ENCODE measurements at places on chromosomes 3 and 15.

DNA sequence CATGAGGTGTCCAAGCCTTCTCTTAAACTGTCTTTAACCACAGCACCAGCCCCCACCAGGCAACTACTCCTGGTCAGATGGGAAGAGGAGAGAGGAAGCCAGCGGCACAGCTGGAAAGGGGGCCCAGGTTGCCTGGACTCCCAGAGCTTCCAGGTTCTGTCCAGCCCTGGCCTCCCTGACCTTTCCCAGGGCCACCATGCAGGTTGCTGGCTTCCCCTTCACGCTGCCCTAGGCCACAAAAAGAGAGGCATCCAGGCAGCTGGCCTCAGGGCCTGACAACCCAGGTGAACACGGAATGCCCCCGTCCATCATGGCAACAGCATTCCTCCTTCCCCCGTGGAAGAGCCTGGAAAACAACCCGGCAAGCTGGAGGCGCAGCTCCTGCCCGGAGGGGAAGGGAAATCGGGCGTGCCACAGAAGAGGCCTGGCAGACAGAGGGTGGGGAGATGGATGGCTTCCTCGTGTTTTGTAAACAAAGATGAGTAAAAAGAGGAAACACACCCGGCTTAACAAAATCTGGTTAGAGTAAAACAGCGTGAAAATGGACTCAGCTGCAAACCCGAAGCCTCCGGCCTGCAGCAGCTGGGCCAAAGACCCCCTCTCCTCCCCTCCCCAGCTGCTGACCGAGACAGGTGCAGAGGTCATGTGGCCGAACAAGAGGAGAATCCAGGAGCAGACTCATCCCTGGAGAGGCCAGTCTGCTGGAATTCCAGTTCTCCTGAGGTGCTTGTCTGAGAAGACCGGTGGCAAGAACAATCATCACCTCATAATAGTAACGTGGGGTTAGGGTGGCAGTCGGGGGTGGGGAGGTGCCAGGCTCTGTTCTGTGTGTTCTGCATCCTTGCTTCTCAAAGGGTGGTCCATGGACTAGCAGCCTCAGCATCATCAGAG lies 15.5 kb downstream of the BMF start:
- DNase-seq: no peak

DNA sequence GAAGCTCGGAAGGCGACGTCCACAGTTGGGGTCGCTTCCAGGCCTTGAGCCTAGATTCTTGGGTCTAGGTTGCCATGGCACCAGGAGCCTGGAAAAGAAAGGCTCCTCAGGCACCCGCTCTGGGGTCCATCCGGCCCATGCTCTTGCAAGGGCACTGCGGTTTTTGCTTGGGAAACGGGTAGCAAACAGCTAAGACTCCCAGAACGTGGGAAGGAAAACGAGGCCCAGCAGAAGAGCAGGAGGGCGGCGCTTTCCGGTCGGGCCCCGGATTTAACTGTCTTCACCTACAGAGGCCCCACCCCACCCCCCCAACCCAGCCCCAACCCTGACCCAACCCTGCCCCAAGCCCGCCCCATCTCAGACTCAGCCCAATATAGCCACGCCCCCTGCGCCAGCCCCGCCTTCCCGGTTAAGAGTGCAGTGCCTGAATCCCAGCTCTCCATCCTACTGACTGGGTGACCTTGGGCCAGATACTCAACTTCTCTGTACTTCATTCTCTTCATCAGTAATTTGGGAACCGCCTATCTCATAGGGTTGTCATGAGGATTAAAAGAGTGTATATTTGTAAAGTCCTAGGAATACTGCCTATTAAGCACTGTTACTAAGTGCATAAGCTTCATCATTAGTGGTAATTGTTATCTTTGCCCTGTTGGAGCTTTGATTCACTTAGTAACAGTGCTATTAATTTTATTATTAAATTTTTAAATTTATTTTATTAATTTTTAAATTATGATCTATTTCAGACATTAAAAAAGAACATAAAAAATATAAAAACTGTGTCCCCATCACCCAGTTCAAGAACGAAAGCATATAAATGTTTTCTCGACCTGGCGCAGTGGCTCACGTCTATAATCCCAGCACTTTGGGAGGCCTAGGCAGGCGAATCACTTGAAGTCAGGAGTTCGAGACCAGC lies 28.4 kb upstream of the SMAD6 start:
- peak; percentile 23 for DNase-seq

DNA sequence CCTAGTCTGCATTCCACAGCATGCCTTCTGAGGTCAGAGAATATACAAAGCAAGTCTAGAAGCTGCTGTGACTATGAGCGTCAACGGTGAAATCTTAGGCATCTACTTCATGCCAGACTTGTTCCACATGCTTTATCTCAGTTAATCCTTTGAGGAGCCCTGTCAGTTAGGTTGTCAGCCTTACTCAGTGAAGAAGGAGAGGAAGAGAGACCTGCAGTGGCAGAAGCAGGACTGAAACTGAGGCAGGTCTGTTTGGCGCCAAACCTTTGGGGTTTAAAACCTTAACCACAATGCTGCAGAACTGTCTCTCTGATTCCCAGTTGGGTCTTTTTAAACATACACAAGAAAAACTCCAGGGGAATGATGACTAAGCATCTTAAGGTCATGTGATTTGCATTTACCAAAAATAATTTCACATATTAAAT lies 139.0 kb upstream of the LIPC start:
- DNase-seq: no peak

DNA sequence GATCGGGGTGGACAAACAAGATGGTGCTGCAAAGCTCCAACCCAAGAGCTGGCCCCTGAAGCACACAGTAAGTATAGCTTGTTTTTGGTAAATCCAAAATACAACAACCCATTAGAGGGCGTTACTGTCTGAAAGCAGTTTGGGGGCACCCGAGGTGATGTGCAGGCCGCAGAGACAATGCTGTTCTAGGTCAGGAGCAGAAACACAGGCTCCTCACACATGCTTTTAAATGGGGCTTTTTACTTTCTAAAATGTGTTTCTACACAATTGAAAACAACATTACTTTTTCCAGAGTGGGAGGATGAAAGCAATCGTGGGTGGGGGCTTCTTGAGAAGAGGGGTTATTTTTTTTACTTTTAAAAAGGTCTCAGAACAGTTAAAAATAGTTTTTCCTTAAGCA lies 1029.3 kb upstream of the CFAP20DC start:
- peak; percentile 35 for DNase-seq

GRCh38 chr15:92650966-92651365 lies 4.6 kb downstream of the FAM174B start:
- DNase-seq: no peak

DNA sequence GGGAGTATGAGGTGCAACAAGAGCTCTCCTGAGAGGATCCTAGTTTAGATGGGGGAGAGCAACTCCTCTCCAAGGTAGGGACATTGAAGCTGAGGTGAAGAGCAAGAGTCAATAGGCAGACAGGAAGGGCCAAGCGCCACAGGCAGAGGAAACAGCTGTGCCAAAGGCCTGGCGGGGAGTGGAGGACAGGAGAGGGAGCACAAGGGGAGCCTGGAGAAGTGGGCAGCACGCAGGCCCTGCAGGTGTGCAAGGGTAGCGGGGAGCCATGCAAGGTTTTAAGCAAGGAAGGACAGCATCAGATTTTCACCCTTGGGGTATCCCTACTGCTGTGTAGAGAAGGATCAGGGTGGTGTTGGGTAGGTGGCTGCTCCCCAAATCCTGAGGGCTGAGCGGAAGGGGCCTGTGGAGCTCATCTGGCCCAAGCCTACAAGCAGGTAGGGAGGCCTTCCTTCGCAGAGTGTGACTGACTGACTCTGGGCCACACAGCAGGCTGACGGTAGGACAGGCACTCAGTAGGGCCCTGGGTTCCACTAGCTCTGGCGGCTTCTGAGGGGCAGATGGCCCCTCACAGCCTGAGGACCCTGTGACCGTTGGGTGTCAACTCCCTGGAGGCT lies 13.3 kb downstream of the CHST13 start:
- DNase-seq: no peak

- no peak for DNase-seq
These were observed 151.7 kb upstream of the KCNMB2 start for GRCh38 chr3:178384321-178385230.

DNA sequence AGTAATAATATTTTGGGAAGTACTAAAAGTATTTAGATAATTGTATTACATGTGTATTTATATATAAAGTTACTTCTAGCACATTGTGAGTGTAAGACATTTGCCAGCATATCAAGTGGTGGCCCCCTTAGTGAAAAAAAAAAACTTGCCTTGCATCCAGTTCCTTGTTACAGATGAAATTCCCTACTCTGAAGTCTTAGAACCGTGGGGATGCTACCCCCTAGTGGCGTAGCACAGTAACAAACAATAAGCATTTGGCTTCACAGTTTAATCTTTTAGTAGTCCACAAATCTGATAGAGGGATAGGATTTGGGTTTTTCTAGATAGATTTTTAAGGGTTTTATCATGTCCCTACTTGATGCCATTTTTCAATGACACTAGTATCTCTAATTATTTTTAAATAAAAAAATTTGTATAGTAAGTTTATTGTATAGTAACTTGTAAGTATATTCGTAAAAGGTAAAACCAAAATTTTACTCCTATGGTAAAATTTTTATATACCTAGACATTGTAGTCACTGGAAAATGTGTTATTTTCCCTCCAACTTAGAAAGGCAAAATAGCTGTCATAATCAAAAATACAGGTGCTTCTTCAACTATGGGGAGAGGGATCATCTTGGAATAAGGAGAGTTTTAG lies 14.3 kb downstream of the SMC4 start:
- DNase-seq: peak; percentile 56

- no peak for DNase-seq
These were observed 119.5 kb downstream of the TMEM108 start for GRCh38 chr3:133157716-133158115.

GRCh38 chr3:149969940-149970715 lies 567 bp downstream of the PFN2 start:
- DNase-seq: peak; percentile 80

DNA sequence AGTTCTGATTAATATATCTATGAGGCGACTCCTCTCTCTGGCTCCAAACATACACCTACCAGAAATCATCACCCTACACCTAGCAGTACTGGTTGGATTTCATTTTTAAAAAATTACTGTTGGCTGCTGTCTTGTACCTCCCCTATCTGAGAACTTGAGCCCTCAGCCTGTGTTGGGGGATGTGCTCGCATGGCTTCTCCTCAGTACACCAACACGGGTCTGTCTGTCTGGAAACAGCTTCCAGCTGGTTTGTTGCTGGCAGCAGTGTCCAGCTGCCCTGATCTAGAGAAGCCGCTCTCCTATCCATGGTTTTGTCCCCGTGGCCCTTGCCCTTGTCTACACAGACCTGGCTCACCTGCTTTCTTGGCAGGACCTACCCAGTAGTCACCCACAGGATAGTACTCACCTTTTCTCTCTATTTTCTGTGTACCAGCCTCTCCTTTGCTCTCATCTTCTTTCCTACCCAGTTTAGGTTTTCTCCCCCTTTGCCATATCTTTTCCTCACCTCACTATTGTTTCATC lies 43.2 kb upstream of the NEDD4 start:
- no peak for DNase-seq

DNA sequence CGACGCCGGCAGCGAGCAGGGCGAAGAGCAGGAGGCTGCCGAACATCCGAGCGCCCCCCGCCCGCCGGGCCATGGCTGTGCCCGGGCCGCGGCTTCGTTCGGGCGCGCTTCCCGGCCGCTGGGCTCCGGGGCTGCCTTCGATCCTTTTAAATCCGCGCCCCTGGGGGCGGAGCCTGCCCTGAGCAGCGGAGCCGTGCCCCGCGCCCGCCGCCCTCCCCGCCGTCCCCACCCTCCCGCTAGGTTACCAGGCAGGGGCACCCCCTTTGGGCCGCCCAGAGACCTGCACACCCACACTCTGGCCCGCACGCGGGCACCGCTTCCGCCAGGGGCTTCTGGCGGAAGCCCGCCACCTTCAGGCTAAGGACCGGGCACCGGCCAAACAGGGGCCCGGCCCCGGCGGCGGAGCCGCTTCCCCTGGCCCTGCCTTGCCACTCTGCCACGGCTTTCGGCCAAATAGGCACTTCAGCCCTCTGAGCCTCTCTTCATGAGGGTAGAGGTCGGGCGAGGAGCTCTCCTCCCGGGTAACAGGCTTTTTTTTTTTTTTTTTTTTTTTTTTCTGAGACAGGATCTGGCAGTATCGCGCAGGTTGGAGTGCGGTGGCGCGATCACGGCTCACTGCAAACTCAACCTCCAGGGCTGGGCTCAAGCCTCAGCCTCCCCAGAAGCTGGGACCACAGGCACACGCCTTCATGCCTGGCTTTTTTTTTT lies at the start of gene NMB:
NMB (minus strand) TSS at position 120 of the 708 bp plus-strand sequence; CDS start at position 73, 47 bp downstream.
- DNase-seq: peak; percentile 82

DNA sequence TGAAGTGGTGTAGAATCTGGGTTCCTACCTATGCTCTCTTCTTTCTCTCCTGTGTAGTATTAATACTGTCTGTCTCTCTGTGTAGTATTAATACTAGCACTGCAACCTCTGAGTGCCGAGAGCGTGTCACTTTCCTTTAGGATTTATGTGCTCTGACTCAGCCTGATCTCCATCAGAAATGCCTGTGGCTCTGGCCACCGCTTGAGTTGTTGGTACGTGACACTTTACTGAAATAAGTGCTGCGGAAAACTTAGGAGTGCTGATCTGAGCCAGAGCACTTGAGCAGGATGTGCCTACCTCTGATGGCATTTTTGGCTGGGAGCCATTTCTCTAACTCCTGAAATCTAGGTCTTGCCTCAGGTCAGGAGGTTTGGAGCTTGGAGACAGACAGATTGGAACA lies 807.4 kb downstream of the SQOR start:
- DNase-seq: no peak

DNA sequence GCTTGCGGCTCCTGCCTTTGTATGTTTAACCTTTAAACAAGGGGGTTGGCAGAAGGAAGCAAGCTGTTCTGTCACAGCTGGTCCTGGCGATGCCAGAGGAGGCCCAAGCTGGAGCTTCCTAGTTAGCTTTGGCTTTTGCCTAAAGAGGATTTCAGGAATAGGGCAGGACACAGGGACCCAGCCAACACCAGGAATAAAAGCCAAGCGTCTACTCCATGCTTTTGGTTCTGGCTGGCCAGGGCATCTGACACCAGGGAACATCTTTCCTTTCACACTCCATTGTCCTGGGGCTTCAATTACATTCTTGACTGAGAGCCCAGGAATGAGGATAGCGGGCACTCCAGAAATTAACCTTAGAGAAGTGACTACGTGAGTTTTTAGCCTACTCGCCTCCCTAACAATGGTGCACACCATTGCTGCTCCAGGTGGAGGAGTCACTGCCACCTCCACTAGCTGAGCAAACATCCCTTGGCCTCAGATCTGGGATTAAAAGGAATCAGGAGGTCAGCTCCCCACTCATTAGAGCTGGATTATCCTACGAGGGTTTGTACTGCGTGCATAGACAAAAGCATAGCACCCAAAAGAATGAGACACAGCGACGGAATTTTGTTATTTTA lies 38.2 kb downstream of the TPM1 start:
- no peak for DNase-seq

DNA sequence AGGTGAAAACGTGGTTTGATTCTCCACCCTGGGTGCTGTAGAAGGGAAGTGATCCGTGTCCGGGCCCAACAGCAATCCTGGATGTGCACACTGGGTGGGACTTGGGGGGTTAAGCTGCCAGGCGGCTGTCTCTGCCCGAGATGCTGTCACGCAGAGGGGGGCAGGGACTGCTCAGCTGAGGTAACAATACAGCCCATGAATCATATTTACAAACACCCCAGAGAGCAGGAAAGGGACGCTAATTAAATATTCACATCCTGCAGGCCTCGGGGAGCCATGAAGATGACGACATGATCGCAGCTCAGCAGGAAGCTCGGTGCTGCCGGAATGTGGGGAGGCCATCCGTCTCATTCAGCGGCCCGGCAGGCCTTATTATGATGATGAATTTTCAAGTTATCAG lies 17.9 kb upstream of the CRABP1 start:
- no peak for DNase-seq

- no peak for DNase-seq
These were observed 9.6 kb upstream of the LAMP3 start for GRCh38 chr3:183172051-183172639.

All from activated CD4-positive, alpha-beta T cell treated with anti-CD3 and anti-CD28 coated beads, Interleukin-2, amount 50 U/mL, for 1 hour (primary cell).